ENCODE measurements at places on chromosomes 7 and 10.

- DNase-seq = no peak
Observed at GRCh38 chr10:88092973-88093372, 229.5 kb downstream of the PTEN start.

- DNase-seq = no peak
Observed at GRCh38 chr10:1180836-1181235, 124.7 kb downstream of the WDR37 start.

GRCh38 chr7:138064856-138065357 is 11.4 kb upstream of the AKR1D1 start:
- DNase-seq = no peak

GRCh38 chr7:120724955-120725354 is 133.0 kb downstream of the TSPAN12 start:
- DNase-seq = no peak

- no peak for DNase-seq
Observed at GRCh38 chr7:44958645-44959344, 20.0 kb downstream of the MYO1G start.

DNA sequence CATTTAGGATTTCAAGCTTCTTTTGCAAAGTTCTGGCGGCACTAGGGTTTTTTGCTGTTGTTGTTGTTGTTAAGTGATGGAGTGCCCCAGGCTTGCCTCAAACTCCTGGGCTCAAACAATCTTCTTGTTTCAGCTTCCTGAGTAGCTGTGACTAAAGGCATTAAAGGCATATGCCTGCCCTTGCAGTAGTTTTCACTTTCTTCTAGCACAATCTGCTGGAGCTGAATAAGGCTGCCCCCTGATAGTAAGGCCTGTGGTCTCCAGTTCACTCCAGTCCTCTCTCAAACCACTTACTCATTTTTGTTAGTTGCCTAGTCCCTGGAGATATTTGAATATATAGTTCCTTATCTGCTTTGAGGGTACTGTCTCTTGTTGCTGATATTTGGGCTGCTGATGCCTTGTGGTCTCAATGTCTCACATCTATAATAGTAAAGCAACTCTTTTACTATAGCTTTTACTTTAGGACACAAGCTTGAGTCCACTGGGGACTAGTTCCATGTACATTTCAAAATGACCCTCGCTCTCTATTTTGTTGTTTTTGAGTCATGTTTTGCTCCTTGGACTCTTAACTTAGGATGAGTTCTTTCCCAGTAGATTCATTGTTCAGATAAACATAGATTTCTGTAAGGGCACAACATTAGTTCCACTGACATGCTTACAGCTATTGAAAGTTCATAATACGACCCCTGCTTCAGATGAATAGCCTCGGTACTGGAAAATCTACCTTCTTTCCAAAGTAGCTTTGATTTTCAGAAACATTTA is 25.5 kb downstream of the PHF14 start:
- no peak for DNase-seq

DNA sequence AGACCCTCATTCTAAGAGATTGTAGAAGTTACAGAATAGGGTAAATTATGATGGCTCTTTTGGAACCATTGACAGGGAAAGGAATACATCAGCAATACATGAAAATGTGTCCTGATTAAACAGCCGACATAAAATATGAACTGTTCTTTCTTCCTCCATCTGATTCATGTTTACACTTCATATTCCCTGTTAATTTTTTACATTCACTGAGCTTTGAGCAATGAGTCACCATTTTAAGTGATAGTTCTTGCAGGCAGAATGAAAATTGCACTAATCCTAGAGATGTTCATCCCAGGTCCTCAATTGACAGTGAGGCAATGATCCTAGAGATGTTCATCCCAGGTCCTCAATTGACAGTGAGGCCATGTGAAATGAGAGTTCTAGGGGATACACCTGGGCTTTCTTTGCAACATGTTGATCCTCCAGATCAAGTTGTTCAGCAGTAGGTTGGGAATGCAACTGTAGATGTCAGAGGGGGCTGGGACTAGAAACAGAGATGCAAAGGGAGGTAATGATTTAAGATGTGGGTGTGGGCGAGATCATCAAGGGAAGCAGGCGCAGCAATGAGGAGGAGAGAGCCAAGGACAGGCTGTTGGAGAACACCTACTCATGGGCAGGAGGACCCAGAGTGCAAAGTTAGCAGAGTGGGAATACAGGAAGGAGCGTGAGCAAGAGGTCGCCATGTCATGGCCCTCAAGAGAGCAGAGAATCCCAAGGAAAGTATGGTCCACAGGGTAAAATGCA is 138.7 kb downstream of the ZNF365 start:
- DNase-seq = no peak

GRCh38 chr10:124217031-124217430 is 123.6 kb upstream of the CHST15 start:
- no peak for DNase-seq

DNA sequence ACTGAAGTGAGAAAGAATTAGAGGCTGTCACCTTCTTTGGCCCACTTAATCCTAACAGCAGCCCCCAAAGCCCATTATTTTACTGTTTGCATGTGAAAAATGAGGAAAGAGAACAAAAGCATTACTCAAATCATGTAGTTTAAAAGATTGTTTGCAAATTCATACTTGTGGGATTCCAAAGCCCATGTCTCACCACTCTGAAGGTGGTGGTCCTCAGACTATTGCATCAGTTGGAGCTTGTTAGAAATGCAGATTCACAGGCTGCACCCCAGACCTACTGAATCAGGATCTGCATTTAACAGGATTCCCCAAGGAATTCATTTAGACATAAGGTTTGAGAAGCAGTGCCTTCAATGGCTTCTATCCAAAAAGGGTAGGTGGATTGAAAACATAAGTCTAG is 93.7 kb upstream of the PDE1C start:
- DNase-seq = no peak

DNA sequence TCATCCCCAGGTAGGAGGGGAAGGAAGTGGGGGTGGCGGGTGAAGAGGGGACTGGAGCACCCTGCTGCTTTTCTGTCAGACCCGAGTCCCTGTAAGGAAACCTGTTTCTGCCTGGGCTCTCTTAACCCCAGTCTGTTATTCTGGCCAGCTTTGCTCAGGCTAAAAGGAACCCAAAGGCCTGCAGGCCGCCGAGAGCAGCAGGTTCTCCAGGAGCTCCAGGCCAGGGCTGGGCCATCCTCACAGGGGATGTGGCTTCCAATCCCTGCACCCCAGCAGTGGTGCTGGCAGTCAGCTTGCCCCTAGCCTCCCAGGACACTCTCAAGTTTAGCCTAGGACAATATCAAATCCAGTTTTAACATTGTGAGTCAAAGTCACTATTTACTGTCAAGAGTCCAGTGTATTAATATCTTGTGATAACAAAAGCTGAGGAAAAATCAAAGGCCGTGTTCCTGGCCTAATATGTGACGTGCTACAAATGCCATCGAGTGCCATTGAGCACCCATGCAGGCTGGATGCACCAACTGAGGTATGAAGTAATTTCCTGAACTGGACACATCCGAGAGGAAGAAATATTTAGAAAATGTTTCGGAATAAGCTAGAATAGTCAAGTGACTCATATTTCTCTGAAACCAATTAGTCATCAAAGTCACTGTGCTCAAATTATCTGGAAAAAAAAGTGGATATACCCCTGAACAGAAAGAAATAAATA is 7.0 kb downstream of the PKD1L1 start:
- no peak for DNase-seq

- no peak for DNase-seq
Observed at GRCh38 chr10:15453457-15453856, 82.4 kb upstream of the FAM171A1 start.

DNA sequence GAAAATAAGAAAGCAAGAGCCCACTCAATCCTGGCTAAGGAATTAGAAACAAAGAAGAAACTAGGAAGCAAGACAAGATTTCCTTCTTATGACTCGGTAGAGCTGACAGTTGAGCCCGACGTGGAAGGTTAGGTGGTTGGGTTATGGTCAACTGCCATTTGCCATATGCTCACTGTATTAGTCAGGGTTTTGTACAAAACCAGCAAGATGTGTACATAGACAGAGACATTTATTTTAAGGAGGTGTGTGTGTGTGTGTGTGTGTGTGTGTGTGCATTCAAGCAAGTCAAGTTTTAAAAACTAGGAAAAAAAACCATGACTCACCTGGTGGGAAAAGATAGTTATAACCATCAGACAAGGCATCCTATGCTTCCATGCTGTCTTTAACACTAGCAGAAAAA is 158.5 kb downstream of the VPS50 start:
- no peak for DNase-seq
